Activated CD4-positive, CD25-positive, alpha-beta regulatory T cell (primary cell): ENCODE measurements at places on chromosomes 13 and 19.

GRCh38 chr13:48576448-48577010 is 43.6 kb upstream of the RCBTB2 start:
- no peak for DNase-seq

- no peak for DNase-seq
Measured at GRCh38 chr13:101989798-101990350, 412.0 kb downstream of the FGF14 start.

- no peak for DNase-seq
Measured at GRCh38 chr13:43543331-43543730, 243.4 kb downstream of the ENOX1 start.

DNA sequence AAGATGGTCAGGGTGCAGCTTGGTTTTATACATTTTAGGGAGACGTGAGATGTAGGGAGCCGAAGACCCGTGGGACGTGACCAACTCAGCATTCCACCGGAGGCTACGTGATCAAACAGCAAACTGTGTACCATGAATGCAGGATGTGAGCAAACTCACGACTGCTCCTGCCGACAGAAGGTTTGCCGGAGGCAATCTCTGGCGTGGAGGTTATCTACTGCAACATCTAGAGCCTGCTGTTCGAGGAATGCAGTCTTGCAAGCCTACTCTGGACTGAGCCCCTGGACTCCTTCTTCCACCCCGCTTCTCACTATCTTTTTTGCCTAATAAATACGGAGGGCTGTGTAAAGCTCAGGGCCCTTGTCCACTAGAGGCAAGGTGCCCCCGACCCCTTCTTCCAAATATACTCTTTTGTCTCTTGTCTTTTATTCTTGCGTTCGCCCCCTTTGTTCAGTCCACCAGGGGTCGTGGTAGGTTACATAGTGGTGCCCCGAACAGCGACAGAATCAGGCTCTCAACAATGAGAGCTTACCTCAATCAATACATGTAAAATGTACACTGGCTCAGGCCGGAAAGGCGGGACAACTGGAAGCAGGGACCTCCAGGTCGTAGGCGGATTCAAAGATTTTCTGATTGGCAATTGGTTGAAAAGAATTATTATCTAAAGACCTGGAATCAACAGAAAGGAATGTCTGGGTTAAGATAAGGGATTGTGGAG is 8.9 kb upstream of the OR1I1 start:
- DNase-seq, result no peak

DNA sequence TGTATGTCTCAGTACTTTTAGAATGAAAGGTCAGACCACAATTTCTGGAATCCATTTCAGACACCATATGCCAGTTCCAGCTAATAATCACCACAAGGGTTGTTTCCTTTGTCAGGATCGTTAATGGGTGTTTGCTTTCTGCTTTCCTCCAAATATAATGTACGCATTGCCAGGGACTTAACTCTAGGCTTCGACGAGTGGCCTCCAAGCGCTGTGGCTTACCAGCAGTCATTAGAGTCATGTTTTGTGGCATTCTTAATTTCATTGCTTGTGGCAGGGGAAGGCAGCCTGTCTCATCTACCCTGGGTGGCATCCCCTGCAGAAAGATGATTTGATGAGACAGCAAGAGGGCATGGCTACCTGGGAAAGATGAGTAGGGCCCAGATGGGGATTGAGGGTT is 22.5 kb downstream of the SAFB start:
- no peak for DNase-seq

DNA sequence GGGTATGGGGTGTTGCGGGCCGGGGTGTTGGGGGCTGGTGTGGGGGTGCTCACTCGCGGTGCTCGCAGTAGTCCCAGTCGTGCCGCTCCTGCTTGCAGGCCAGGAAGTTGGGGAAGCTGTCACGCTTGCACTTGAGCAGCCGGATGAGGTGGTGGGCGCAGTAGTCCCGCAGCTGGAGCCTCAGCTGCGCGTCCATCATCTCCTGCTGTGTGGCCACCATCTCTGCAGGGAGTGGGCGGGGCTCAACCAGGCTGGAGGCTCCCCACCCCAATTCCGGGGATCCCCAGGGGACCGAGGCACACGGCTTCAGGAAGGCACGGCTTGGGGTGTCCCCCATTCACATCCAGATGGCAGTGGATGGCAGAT is 5.2 kb downstream of the NDUFB7 start:
- no peak for DNase-seq

DNA sequence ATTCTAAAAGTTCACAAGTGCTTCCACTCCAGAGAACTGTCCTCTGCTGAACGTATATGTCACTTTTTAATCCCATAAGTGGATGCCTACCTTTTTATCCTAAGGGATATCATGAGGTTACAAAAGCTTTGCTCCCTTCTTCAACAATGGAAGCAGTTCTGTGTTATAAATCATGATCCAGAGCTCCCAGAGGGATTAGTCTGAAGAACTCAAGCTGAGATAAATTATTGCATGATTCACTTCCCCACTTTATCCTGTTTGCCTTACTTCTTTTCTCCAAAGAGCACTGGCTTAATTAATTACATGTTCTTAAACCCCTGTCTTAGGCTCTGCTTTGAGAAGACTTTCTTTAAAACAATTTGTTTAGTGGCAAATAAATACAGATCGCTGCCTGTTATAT is 246.7 kb downstream of the PCDH17 start:
- DNase-seq, result no peak
